ENCODE measurements at places on chromosomes 5 and 9.
A peak's percentile ranks its signal among the peaks of the same experiment; 100 is the strongest.

DNA sequence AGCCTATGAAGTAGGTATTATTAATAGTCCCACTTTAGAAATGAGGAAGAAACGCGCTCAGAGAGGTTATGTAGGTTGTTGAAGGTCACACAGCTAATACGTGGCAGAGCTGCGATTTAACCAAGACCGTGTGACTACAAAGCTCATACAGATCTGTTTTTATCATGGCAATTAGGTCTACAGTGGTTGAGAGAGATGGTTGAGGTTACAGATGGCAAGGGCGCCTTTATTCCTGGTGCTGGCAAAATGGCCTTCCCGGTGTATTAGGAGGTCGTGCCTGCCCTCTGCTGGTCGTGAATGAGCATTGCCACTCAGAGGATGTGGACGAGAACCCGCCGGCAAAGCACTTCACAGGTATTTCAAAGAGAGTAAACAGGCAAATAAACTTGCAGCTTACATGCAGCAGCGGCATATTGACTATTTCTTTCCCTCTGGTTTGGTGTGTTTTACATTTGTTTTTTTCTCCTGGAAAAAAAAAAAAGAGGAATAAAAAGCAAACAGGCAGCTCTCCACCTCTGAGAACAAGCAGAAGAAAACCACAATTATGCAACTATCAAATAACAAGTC is 65.3 kb upstream of the EGFLAM start:
- DNase-seq: peak; percentile 37

DNA sequence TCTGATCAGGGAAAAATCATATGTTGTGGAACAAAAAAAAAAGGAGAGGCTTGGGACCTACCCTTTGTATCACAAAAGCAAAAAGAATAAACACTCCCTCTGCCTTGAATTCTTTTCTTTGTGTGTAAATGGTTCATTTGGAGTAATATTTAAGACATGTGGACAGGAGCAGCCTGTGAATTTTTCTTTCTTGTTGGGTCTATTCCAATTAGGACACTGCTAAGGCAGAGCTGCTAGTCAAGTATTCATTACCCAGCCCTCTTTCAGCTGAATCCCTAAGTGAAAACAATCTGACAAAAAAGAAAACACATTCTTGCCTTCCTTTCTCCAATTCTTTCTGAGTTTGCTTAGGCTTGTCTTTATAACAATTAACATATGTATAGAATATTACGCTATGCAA is 330.0 kb downstream of the EBF1 start:
- DNase-seq: no peak

DNA sequence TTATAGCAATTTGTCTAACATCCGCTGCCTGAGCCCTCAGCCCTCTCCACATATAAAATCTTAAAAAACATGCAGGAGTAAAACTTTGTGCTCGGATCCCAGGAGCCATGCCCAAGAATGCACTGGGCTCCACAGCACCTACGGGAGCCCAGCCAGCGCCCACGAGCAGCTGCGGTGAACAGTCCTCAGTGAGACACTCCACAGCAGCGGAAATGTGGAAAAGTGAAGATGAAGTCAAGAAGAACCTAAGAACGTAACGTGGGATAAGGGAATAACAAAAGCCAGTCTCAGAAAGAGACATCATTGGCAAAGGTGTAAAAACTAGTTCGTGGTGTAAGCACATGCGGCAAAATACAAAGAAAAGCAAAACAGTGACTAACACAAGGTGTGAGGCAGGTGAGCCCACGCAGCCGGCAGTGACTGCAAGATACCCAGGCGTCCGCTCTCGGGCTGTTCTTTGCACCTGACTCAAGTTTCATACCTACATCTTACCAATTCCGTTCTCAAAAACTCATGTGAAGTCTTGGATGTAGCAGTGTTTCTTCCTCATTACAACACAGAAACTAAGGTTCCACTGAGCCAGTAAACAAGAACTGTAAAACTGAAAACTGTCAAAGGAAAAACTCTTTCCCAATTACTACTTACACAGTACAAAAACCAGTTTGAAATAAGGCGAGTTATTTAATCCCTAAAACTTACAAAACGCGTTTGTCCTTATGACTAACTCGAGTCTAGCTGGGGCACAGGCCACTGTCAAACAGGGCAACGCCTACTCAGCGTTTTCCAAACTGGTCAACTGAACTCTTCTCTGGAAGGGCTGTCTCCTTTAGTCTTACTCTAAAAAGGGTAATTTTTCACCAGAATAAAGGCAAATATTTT is 1.7 kb downstream of the CAMSAP1 start:
- DNase-seq: no peak

DNA sequence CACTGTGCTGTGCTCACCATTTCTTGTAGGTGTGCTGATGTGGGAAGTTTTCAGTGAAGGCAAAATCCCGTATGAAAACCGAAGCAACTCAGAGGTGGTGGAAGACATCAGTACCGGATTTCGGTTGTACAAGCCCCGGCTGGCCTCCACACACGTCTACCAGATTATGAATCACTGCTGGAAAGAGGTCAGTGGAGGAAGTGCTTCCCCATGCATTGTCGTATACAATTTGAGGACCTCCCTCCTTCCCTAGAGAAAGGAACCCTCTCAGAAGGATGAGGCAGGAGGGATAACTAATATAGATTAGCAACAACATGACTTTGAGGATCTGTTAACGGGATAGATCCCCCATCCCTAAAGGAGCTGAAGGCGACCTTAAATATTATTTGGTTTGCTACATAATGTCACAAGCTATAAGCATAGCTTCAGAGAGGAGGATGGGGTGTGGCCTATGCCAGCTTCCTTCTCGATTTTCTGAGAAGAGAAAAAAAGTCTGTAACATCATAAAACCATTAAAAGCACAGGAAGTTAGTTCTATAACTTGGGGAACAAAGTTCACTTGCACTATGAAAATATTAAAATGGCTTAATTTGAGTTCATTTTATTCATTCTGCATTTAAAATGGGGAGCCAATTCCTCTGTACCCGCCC is 17.0 kb upstream of the CYFIP2 start:
- DNase-seq: no peak

GRCh38 chr5:71586052-71586940 is 844 bp upstream of the MCCC2 start:
- DNase-seq: no peak

DNA sequence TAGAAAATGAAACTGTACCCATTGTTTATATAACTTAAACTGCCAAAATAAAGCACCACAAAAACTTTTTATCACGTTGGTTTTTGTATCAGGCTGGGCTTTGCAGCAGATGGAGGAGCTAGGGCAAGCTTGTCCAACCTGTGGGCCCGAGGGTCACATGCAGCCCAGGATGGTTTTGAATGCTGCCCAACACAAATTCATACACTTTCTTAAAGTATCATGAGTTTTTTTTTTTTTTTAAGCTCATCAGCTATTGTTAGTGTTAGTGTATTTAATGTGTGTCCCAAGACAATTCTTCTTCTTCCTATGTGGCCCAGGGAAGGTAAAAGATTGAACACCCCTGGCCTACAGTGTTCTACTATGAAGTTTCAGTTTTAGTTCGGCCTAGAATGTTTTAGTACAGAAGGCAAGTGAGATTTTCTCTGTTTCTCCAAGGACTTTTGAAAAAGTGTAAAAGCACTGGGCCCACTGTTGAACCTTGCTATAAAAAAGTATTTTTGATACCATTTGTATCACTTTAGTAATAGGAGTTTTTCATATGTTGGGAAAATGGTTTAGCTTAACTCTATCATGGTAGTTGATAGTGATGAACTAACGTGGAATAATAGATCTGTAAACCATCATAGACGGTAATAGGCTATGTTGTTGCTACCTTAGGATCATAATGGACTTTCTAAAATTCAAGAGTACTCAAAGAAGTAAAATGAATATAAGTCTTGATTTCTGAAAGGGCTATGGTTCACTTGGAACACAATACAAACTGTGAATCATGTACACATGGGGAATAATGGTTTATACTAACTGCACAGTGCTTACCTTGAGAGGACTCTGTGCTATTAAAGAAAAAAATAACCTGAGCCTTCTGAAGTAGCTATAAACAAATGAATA is 2.9 kb downstream of the CDKN2A start:
- DNase-seq: no peak

GRCh38 chr5:19496056-19496455 is 491.9 kb downstream of the CDH18 start:
- no peak for DNase-seq

DNA sequence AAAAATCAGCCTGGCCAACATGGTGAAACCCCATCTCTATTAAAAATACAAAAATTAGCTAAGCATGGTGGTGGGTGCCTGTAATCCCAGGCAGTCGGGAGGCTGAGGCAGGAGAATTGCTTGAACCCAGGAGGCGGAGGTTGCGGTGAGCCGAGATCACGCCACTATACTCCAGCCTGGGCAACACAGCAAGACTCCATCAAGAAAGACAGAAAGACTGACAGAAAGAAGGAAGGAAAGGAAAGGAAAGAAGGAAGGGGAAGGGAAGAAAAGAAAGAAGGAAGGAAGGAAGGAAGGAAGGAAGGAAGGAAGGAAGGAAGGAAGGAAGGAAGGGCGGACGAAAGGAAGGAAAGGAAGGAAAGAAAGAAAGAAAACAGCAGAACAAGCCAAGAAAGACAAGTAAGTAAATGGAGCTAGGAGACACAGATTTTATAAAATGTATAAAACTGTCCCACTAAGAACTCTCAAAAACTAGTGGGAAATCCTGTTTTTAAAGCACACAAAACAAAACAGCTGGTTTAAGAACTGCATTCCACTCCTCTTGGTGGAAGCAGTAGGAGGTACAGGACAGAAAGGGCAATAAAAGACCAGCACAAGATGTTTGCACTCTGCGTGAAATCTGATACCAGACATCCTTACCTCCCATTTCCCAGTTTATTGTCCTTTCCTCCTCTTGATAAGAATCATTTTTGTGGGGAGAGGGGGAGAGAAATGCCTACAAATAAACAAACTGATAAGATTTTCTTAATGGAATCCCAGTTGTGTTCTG is 46.7 kb downstream of the MYO10 start:
- no peak for DNase-seq

- DNase-seq: no peak
Measured at GRCh38 chr5:29161399-29162291, 2031.8 kb upstream of the CDH6 start.

DNA sequence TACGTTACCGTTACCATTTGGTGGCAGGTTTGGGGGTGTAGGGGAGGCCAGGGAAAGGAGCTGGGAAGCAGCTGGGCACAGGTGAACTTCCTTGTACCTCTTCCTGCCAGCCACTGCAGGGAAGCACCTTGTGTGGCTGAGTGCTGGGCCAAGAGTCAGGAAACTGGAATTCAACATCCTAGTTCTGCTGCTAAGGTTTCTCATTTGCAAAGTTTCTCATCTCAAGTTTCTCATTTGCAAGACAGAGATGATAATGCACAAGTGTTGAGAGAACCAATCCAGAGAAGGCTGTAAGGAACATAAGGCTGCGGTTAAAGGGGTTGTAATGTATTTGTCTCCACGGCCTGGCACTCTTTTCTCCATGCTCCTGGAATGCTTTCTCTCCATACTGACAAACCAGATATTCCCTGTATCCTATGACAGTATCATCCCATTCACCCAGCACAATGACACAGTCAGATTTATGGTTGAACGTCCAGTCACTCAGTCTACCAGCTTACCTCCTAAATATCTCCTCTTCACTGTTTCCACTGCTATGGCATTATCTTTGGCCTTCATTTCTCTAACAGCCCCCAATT is 33.6 kb upstream of the LARP1 start:
- no peak for DNase-seq

DNA sequence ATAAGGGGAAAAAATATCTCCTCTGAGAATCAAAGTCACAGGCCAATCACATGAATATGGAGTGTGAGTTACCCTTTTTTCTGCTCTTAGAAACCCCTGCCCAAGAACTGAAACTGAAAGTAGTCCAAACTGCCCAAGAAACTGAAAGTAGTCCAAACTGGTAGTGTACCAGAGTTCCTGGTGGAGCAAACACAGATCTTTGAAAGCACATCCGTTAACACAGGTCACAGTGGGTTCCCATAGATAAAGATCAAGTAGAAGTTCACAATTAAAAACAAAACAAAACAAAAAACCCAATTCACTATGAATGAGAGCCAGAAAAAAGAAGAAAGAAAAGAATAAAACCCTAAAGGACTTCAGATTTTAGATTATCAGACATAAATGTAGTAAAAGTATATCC is 332.4 kb upstream of the EFNA5 start:
- no peak for DNase-seq

DNA sequence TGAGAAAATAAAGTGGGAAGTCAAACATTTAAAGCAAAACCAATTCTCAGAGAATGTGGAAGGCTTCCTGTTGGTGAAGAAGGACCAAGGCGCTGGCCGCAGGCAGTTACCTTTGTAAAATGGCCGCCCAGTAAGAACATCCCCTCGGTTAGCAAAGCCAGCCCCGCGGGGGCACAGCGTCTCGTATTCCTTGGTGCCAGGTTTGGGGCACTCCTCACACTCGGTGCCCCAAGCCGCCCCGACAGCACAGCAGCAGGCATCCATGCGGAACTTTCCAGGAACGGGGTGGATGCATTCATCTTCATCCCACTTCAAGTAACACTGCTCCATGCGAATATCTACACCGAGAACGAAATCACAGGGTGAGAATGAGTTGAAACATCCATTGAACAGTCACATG is 192.8 kb downstream of the FBN2 start:
- no peak for DNase-seq

DNA sequence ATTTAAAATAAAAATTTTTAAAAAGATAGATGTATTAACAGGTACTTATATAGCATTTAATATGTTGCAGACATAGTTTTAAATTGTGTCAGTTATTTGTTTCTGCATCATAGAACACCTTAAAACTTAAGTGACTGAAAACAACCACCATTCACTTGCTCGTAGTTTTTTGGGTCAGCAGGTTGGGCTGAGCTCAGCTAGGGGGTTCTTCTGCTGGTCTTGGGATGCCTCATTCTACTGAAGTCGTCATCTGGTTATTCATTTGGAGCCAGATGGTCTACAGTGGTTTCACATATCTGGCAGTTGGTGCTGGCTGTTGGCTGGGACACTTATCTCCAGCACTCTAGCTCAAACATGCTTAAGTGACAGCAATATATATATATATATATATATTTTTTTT is 29.6 kb downstream of the PSAT1 start:
- no peak for DNase-seq

DNA sequence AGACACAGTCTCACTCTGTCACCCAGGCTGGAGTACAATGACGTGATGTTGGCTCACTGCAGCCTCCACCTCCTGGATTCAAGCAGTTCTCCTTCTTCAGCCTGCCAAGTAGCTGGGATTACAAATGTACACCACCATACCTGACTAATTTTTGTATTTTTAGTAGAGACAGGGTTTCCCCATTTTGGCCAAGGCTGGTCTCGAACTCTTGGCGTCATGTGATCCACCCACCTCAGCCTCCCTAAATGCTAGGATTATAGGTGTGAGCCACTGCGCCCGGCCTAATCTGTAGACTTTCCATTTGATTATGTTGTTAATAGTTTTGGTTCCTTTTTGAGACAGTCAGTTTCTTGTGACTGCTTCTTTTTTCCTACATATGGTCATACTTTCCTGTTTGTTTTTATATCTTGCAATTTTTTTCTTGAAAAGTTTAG is 31.0 kb downstream of the MTREX start:
- DNase-seq: no peak

DNA sequence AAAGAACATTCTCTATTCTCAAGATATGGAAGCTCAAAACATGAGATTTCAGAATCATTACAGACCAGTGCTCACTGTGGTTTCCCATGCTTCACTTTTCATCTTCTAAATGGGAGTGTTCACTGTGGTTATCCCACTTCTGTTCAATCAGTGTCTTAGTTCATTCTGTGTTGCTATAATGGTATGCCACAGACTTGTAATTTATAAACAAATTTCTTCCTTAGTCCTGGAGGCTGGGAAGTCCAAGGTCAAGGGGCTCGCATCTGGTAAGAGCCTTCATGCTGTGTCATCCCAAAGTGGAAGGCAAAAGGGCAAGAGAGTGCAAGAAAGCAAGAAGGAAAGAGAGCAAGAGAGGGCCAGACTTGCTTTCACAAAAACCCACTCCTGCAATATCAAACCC is 146.3 kb downstream of the TTC39B start:
- no peak for DNase-seq

Measured in T-helper 17 cell (primary cell).